ENCODE measurements at places on chromosomes 12 and 14.
A peak's percentile ranks its signal among the peaks of the same experiment; 100 is the strongest.

- no peak for DNase-seq
Measured at GRCh38 chr14:73589116-73589515, 2.6 kb upstream of the ACOT4 start.

DNA sequence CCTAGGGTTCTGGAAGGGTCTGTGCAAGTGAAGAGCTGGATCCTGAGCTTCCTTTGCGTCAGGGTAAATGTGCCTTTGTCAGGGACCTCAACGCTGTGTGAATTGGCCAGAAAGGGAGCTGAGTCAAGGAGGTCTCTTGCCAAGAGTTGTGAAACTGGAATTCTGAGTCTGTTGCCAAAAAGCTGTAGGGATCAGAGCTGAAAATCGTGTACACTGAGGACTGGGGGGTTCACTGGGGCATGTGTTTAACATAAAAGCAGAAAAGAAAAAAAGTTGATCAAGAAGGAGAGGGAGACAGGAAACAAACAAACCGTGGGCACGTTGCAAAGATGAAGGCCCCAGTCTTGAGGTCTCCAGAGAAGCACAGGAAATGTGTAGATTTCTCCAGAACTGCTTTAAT is 1081.5 kb downstream of the VRK1 start:
- no peak for DNase-seq

GRCh38 chr12:20426191-20426590 is 57.9 kb downstream of the PDE3A start:
- DNase-seq: no peak

GRCh38 chr12:103813949-103814348 is 27.1 kb downstream of the NT5DC3 start:
- no peak for DNase-seq

DNA sequence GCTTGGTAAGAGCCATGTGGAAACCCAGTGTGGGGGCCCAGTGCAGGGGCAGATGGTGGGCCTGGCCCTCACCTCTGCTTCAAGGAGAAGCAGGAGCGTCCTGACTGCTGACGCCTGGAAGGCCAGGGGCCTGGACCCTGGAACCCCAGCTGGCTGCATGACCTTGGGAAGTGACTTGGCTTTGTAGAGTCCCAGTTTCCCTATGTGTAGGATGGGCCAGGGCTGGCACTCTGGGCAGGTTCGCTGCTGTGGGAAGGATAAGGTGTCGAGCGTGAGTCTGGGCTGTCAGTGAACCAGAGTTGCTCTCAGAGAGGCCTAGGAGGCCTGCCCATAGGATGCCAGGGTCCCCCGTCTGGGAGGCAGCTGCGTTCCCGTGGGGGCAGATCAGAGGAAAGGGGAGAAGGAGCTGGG is 43.2 kb downstream of the TRAFD1 start:
- no peak for DNase-seq

- no peak for DNase-seq
Measured at GRCh38 chr12:28248555-28249145, 58.4 kb downstream of the CCDC91 start.

- DNase-seq: no peak
Measured at GRCh38 chr14:19851365-19851764, 23.6 kb upstream of the OR4K2 start.

- DNase-seq: no peak
Measured at GRCh38 chr12:103858953-103859601, 18.0 kb upstream of the NT5DC3 start.

GRCh38 chr14:56055511-56055910 is 62.7 kb upstream of the PELI2 start:
- no peak for DNase-seq

GRCh38 chr12:107335802-107336570 is 242.6 kb upstream of the CRY1 start:
- no peak for DNase-seq

DNA sequence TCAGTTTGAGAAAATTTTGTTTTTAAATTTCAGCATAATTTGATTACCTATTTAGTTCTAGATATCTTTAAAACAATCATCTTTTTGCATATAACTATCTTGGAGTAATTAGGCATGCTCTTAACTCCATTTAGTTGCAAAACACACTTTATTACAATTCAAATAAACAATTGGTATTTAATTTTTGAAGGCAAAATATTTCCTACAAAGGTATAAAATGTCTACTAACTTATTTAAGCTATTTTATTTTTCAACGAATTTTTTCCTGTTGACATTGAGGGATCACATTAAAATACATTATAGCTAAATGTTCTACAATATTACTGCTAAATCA is 8.3 kb downstream of the FOXA1 start:
- no peak for DNase-seq

- no peak for DNase-seq
Measured at GRCh38 chr12:72054511-72054910, 115.9 kb downstream of the TPH2 start.

DNA sequence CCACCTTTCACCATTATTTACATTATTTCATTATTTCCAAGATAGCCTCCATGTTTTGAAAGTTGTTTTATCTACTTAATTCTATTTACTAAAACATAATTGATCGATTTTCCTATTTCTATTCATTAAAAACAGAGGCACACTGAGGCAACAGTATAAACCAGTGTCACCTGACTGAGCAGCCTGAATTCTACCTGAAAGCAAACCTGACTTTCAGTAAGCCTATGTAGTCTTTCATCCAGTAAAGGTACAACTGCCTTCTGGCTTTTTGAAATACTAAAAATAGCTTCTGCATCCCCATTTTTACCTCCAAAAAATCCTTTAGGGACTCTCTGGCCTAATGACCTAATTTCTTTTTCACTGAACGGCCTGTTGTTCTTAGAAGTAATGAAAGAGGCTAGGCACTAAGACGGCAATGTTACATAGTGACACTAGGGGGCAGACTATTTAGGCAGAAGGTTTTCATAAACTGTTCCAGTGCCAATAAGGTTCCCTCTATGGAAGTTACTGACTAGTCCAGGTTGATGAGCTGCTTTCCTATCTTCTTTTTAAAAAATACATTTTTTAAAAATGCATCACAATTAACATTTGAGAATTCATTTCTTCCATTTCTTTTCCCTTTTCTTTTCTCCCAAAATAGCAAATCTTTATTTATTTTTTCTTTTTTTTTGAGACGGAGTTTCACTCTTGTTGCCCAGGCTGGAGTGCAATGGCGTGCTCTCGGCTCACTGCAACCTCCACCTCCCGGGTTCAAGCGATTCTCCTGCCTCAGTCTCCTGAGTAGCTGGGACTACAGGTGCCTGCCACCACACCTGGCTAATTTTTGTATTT is 17.5 kb downstream of the ANAPC5 start:
- DNase-seq: peak; percentile 67

DNA sequence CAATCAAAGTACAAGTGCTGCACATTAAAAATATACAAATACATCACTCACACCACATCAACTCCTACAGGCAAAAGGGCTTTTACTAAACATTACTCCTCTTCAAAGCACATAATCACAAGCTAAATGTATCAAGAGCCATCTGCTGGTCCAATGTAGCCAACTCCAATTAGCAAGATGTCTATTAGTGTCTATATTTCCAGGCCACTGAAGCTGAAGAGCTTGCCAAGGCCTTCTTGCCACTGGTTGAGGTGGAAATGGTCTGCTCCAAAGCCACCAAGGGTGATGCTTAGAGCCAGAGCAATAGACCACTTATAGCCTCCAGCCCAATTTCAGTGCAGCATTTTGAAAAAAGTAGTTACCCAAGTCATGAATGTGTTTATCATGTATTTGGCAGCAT is 54.4 kb downstream of the RASSF9 start:
- DNase-seq: no peak

DNA sequence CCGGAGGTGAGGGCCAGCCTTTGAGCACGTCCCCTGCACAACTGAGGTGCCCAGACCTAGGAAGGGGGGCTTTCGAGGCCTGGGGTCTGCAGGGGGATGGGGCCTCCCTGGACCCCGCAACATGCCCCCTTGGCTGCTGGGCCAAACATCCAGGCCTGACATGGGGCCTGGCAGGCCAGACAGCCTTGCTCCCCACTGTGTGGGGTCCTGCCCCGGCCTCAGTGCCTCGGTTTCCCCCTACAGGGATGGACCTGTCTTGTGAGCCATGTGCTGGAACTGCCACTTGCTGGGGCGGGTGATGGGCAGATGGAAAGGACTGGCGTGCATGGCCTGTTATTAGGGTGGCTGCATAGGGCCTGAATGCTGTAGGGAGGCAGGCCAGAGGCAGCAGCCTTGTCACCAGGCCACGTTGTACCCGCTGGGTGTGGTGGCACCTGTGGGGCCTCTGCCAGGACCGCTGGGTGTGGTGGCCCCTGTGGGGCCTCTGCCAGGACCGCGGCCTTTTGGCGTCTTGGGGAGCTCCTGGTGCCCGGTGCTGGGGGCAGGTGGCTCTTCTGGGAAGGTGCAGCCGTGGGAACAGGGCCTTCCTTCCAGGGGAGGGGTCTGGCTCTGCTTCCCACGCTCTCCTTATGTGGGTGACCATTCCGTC is 20.4 kb downstream of the ASPG start:
- DNase-seq: no peak

DNA sequence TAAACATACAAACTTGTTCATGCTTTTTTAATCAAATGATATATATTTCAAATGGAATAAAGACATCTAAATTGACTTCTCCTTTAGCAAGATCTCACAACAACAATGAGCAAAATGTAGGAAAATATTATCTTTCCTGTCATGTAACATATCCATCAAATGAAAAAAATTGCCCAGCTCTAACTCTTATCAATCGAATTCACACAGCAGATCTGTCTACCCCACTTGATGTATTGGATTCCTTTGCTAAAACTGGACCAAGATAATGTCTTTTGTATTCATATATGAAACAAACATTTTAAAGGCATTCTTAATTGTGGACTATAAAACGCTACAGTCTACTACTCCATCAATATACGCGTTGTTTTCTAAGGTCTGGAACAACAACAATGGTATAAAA is 218.0 kb downstream of the SOX5 start:
- DNase-seq: no peak

DNA sequence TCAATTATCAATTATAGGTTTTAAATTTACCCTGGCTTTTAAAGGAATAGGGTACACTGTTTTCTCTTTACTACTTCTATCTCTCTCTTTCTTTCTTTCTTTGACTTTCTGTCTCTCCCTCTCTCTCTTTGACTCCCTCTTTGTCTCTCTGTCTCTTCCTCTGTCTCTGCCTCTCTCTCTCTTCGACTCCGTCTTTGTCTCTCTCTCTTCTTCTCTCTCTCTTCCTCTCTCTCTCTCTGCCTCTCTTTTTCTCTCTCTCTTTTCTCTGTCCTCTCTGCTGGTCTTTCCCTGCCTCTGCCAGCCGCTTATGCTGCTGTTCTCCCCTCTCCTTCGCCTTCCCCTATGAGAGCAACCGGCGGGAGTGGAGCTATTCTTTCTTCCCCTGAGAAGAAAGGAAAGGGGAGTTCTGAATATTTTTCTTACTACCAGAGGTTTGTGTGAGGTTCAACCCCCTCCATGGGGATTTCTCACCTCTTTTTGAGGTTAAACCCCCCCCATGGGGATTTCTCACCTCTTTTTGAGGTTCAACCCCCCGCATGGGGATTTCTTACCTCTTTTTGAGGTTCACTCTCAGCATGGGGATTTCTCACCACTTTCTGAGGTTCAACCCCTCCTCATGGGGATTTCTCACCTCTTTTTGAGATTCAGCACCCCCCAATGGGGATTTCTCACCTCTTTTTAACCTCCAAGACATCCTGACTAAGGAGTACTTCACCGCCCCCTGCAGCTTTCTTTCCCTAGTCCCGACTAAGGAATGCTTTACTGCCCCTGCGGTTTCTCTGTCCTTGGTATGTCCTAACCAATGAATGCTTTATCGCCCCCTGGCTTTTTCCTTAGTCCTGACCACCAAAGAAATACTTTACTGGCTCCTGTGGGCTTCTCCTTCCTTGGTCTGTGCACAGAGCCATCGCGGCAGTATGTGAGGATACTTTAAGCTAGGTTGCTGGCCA is 27.4 kb upstream of the DDHD1 start:
- DNase-seq: peak; percentile 57

- peak; percentile 82 for DNase-seq
Measured at GRCh38 chr12:113174461-113175384, 10.6 kb downstream of the DDX54 start.

DNA sequence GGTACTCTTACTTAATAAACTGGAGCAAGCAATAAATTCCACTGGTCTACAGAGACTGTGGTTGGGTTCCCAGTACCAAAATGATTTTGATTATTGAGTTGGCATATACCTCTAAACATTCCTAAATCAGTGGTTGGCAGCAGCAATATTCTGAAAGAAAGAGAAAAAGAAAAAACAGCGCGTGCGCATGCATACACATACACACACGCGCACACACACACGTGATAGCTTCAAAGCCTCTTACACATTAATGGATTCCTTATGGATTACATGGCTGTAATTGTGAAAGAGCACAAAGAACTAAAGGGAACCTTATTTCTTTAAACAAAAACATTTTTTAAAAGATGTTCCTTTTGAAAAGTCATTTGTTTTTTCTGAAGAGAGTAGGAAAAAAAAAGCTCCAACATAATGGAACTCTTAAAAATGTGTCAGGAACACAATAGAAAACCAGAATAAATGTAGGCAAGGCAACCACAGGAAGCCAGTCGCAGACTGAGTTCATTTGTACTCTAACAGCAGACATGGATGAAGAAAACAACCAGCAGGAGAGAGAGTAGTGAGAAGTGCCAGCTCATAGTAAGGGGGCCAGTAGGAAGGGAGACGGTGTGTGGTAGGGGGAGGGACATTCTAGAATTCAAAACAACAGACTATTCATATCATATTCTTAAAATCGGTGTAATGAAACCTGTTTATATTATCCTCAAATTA is 80.0 kb downstream of the DRAM1 start:
- DNase-seq: no peak

DNA sequence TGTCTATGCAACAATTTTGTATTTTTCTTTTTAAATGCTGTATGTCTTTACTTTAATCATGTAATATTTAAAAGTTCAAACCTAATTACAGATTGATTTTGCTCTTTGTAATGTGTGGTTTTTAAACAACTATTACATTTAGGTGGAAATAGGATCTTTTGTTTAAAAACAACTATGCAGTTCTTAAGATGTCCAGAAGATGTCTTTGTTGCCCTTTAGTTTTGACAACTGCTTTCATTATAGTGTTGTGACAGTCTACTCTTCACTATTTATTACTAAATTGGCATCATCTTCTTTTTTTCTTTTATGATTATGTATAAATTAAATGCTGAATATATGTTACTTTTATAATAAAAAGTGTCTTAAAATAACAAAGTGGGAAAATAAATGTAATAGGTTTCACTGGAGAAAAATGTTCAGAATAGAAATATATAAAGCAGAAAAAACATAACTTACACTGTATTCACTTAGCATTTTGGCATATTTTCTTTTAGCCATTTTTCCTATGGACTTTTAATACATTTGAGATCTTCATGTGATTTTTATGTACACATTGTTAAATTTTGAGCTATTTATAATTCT is 27.1 kb upstream of the PCNX4 start:
- DNase-seq: peak; percentile 14

DNA sequence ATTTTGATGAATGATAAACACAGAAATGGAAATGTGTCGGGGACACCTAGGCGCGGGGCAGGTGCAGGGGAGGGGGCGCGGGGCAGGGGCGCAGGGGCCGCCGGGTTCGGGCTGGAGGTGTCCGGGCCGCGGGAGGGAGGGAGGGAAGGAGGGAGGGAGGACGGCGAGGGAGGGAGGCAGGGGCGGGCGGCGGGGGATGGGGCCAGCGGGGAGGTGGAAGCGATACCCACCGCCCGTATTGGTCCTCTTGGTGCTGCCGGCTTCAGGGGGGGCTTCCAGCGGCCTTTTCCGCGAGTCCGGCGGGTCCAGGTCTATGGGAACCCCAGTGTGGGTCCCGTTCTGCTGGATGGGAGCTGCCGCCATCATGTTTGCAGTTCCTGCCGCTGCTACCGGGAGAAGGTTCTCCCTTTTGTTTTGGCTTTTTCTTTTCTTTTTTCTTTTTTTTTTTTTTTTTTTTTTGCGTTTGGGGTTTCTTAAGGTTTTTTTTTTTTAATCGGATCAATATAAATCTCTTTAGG is 703 bp downstream of the NOVA1 start:
- DNase-seq: no peak

- DNase-seq: peak; percentile 48
Measured at GRCh38 chr12:122449317-122449716, 26.8 kb upstream of the CLIP1 start.

Measured in activated CD4-positive, alpha-beta T cell treated with anti-CD3 and anti-CD28 coated beads, Interleukin-10, Interleukin-2, amounts not matched to agents 100 ng/mL and 50 ng/mL, durations not matched to agents 16 hours and 8 hours (primary cell).